Natural killer cell treated with Interleukin-12 subunit alpha and Interleukin-12 subunit beta and Interleukin-15 and Interleukin-18, amount 100 ng/mL, for 72 hours (primary cell): ENCODE measurements at places on chromosomes 13 and 19. TPM values are rescaled to one million over a fixed set of nuclear protein-coding genes. Genes with fewer than 3 reads are reported as not detected.

DNA sequence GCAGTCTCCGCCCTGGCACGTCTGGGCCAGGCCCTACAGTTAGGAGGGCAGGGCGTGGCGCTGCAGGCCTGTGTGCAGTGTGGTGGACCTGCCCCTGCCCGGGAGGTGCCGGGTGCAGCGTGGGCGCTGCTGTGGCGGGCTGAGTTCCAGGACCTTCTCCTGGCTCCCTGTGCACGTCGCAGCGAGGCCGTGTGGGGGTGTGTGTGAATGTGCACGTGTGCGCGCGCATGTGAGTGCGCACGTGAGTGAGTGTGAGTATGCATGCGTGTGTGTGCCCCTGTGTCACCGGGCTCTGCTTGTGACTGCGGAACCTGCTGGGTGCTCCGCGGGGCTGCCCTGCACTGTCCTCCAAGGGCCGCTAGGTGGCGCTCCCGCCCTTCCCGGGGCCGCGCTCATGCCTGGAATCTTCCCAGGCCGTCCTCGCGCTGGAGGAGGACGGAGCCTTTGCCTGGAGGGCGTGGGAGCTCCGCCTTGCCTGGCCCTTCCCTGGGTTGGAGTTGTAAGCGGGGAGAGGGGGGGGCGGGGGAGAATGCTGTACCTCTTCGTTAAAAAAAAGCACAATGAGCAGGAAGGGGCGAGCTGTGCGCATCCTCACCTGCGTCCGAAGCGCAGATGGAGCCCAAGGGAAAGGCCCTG, 79.3 kb downstream of the KDM4B start:
- DNase-seq: no peak

GRCh38 chr19:23528376-23528775, 133.1 kb upstream of the ZNF91 start:
- DNase-seq: no peak

The CACNA1A gene
- 0.86 TPM for total RNA-seq

- no peak for DNase-seq
Observed at GRCh38 chr13:85512421-85512820, 286.8 kb downstream of the SLITRK6 start.

- no peak for DNase-seq
Observed at GRCh38 chr13:25001476-25002206, 94.3 kb upstream of the PABPC3 start.
